ENCODE measurements at places on chromosomes 5 and 9. TPM values are rescaled to one million over a fixed set of nuclear protein-coding genes. Genes with fewer than 3 reads are reported as not detected.

GRCh38 chr5:88842784-88843183 is 40.2 kb downstream of the MEF2C start:
- DNase-seq: no peak

DNA sequence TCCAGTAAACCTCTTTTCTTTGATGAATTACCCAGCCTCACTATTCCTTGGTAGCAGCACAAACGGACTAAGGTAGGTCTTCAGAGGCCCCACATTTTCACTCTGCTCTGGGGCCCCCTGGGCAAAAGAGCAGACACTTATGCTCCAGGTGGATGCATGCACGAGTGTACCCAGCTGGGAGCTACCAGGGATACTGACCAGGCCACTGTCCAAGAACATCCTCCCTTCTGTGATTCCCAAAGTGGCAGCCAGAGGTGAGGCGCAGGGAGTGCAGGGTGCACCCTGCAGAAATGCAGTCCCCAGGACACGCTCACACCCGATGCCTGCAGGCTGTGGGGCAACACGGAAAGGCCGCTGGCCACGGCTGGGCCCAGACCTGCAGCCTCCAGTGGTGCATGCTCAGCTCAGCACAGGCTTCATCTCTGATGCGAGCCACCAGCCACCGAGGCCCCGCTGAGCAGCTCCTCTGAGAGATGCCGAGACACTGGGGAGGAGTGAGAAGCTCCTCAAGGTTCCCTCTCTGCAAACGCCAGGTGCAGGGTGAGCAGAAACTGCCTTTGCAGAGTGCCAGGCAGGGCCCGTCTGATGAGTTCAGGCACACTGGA is 48.1 kb upstream of the OLFM1 start:
- DNase-seq: no peak

GRCh38 chr9:97059626-97060025 is 20.7 kb upstream of the CTSV start:
- DNase-seq: no peak

DNA sequence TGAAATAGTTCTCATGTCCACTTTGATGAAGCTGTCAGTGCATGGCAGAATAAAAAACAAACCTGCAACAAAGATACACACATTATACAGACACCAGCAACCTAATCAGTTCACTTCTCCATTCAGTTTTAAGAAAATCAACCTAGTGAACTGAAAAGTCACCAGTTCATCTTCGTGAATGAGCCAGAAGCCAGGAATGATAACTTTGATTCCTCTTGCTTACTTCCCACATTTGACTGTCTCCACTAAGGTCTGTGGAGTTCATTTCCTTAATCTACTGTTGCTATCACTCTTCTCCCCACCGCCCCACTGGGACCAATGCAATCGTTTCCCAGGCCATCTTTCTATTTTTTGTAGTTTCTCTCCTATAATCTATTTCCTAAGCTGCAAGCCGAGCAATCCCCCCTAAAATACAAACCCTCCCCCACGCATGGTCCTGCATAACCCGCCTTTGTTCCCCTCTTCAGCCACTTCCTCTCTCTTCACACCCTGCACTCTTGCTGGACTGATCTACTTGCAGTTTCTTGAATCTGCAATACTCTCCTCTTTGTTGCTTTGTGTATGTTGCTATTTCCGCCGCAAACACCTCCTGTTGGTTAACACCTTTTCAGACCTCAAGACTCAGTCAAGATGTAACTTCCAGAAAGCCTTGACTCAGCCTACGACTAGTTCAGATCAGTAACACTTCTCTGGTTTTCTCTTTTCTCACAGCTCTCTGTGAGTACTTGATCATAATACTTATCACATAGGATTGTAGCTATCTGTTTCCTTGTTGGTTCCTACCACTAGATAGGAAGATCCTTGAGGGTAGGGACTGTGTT is 16.6 kb downstream of the STOM start:
- DNase-seq: peak; percentile 55

DNA sequence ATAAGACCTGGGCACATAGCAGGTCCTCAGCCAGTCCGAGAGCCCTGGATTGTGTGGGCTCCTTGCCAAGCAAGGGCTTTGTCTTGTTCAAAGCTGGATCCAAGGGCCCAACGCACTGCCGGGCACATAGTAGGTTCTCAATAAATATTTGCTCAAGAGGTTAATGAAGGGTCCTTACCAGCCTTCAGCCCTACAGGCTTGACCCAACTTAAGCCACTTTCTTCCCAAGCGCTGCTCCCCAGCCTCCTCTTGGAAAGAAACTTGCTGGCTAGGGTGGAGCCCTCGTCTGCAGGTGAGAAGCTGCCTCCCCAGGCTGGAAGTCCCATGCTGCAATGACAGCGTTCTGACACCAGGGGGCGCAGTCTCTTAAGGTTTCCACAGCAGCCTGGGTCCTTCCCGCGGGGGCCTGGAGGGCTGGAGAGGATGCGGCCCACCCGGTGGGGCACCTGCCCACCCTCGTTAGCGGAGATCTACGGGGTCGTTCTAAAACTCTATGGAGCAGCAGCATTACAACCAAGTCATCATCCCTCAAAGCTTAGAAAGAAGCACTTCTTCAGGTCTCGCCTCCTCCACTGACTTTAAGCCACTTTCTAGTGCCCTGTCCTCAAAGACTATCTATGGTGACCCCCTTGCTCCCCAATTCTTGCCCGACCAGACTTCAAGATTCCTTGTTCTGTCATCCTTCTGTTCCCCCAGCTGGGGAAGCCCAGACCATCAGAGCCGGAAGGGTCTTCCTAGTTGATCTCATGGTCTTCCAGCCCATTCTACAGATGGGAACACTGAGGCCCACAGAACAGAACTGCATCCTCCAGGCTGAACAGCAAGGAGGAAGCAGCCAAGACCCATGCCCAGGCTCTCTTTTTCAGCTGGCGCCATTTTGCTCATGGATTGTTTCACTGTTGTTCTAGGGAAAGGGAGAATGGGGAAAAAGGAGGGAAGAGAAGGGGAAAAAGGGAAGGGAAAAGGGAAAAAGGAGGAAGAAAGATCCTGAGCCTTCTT is 115.4 kb downstream of the LHX2 start:
- DNase-seq: peak; percentile 69

GRCh38 chr9:112786829-112787520 is 36.4 kb downstream of the SNX30 start:
- DNase-seq: no peak

DNA sequence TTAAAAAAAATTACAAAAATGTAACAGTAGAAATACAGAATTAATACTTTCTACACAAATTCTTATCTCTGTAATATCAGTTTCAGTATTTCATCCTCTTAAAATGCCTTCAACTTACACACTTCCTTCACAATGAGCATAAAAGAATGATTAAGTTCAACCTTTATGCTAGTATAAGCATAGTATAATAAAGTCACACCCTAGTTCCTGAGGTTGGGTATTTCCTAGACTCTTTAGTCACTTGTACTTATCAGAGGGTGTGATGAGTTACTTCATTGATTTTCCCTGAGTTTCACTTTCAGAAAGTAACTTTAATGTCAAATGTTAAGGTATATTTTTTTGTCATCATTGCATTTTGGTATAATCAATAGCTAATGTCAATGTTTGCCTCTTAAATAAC is 302.4 kb downstream of the PDE4D start:
- DNase-seq: no peak

GRCh38 chr9:123174887-123175518 is 93.4 kb downstream of the STRBP start:
- DNase-seq: no peak

GRCh38 chr9:134376386-134377142 is 50.3 kb downstream of the RXRA start:
- no peak for DNase-seq

DNA sequence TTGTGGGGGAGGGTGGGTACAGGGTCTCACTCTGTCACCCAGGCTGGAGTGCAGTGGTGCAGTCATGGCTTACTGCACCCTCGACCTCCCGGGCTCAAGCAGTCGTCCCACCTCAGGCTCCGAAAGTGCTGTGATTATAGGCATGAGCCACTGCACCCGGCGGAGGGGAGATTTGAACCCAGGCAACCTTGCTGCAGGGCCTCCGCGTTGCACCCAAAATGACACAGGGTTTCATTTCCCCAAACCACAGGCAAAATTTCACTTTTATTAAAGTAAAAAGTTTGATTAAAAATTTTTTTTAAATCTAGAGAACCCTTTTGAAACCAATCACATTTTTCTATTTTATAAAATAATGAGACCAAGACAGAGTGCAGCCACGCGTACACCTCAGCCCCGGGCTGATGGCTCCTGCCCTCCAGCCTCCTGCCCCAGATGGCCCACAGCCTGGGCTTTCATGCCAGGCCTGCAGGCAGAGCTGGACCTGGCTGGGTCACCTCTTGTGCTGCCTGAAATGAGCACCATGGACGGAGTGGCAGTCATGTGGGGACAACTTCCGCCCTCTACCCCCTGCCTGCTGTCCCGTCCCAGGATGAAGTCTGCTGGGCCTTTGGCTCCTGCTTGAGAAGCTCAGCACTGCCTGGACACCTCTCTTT is 30.5 kb downstream of the USP20 start:
- no peak for DNase-seq

GRCh38 chr5:173010547-173011464 is 27.2 kb downstream of the ATP6V0E1 start:
- DNase-seq: no peak

DNA sequence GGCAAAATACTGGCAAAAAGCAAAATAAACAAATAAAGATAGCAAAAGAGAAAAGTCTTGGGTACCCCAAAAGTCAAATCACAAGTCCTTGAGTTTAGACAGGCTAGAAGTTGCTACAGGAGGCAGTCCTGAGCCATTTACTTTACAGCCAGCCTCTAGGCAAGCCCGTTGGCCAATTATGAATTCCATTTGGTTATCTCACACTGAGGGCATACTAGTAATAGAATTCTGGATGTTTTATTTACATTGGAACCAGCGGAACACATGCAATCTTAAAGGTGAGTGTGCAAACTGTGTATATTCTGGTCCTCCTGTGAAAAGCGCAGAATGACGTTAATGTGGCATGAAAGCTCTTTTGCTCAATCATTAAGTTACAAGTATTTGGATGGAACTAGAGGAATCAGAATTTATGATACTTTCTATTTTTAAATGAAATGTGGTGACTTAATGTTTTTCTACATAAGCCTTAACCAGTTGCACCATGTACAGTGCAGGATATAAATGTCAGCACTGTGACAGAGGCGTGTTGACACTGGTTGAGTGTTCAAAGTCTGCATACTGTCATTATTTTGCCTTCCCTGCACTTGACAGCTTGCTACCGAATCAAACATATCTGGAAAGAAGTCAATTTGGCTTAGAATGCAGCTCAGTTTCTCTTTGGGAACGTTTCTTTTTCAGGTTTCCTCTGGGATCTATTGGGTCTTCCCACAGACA is 7.9 kb downstream of the GDNF start:
- no peak for DNase-seq

- DNase-seq: no peak
Measured at GRCh38 chr5:126635585-126635984, 34.8 kb downstream of the PHAX start.

- DNase-seq: no peak
Measured at GRCh38 chr9:122080986-122081385, 12.1 kb downstream of the TTLL11 start.

DNA sequence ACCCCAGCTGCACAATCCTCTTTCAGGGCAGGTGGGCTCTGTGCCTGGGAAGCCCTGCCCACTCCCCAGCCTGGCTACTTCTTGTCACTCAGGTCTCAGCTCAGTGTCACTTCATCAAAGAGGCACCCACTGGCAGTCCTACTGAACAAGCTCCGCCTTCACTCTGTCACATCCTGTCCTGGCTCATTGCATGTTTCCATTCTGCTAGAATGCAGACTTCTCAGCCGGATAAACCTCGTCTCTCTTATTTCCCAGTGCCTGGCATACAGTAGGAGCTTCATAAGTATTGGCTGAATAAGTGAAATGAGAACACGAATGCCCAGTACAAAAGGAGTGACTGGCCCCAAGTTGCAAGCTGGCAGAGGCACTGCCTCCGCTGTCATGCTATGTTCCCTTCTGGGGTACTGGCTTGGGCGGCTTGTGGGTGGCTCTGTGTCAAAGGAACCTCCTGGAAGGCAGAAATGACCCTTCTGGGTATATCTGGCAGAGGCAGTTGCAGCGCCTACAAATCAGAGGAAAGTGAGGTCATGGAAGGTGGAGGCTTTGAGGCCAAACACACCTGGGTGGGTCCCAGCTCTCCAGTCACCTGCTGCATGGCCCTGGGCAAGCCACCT is 98.3 kb upstream of the PHYKPL start:
- peak; percentile 15 for DNase-seq

GRCh38 chr5:134133188-134133994 is 18.9 kb downstream of the TCF7 start:
- DNase-seq: peak; percentile 17

GDNF gene
- not detected for total RNA-seq

SPINK1 gene
- not detected for total RNA-seq

HAND1 gene
- not detected for total RNA-seq

TUSC1 gene
- total RNA-seq: 0.14 TPM

C9orf50 gene
- not detected for total RNA-seq

ACTBL2 gene
- total RNA-seq: not detected

HTR1A gene
- total RNA-seq: not detected

NME5 gene
- not detected for total RNA-seq

PRSS3 gene
- total RNA-seq: not detected

FYB1 gene
- 74.1 TPM for total RNA-seq

FOXD4L6 gene
- total RNA-seq: not detected

PCDHA1 gene
- total RNA-seq: not detected

KCNV2 gene
- not detected for total RNA-seq

INSL4 gene
- total RNA-seq: not detected
